NCI-H187 treated with DMSO at 0.1 percent for 48 hours (cell line): ENCODE measurements at places on chromosomes 5 and 9.

GRCh38 chr9:125119643-125120286 lies 23.6 kb downstream of the SCAI start:
- DNase-seq = no peak

- no peak for DNase-seq
These were observed 344.4 kb downstream of the MAN2A1 start for GRCh38 chr5:110034056-110034600.

DNA sequence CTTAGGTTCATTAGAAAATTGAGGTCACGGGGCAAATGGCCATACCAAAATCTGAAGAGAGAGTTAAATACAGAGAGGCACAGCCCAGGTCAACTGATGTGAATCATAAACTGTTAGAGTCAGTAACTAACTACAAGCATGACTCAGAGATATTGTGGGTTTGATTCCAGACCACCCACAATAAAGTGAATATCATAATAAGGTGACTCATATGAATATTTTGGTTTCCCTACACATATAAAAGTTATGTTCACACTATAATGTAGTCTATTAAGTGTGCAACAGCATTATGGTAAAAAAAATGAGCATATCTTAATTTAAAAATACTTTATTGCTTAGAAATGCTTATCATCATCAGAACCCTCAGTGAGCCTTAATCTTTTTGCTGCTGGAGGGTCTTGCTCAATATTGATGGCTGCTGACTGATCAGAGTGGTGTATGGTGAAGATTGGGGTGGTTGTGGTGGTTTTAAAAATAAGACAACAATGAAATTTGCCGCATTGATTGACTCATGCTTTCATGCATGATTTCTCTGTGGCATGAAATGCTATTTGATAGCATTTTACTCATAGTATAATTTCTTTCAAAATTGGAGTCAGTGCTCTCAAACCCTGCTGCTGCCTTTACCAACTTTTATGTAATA lies 53.1 kb upstream of the EDIL3 start:
- no peak for DNase-seq

GRCh38 chr5:123795688-123796087 lies 283.7 kb downstream of the CSNK1G3 start:
- no peak for DNase-seq

DNA sequence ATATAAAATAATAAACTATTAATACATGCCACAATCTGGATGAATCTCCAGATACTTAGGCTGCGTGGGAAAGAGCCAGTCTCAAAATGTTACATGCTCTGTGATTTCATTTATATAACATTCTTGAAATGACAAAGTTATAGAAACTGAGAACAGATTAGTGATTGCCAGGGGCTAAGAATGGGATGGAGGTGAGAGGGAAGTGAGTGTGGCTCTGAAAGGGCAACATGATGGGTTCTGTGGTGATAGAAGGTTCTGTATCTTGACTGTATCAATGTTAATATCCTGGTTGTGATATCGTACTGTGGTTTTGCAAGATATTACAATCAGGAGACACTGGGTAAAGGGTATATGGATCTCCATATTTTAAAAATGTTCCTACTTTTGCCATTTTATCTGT lies 50.7 kb downstream of the SPEF2 start:
- no peak for DNase-seq

GRCh38 chr5:122880170-122880689 lies 34.8 kb downstream of the SNX24 start:
- DNase-seq = no peak

GRCh38 chr9:133727277-133727875 lies 10.8 kb downstream of the SARDH start:
- no peak for DNase-seq

DNA sequence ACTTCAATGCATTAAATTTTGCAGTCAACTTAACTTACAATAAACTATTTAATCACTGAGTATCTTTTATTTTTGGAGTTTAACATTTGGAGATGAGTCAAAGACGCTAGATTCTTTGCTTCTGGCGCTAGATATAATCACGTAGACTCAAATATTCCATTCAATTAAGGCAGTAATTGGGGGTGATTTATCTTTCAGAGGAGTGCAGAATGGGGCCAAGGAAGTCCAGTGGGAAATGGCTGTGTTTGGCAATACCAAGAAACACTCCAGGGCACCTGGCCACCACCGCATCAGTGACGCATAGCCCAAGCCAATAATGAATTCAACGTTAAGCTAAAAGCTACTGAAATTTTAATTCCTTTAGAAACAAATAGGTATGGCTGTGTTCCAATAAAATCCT lies 81.2 kb downstream of the PHAX start:
- DNase-seq = no peak

- DNase-seq = no peak
These were observed 250.8 kb downstream of the SLIT3 start for GRCh38 chr5:169050146-169050571.
